Activated CD8-positive, alpha-beta memory T cell treated with anti-CD3 and anti-CD28 coated beads for 1 hour (primary cell): ENCODE measurements at places on chromosomes 16 and 17.

GRCh38 chr17:16443511-16444257, 28.3 kb downstream of the TRPV2 start:
- DNase-seq = no peak

DNA sequence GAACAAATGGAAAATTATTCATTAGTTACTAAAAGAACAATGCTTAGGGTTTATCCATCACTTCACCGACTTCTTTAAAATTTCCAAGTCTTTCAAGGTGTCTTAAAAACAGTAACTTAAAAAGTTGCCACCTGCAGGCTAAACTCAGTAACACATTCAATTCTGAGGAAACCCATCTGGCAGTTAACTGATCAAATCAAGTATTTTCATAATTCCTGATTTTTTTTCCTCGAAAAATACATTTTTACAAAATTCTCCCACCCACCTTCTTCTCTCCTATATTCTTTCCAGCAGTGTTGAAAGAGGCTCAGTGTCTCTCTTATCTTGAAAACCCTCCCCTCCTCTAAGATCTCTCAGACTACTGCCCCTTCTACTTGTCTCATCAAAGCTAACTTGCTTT, 29.9 kb downstream of the PARN start:
- no peak for DNase-seq

GRCh38 chr17:62793919-62794665, 14.0 kb downstream of the MARCHF10 start:
- no peak for DNase-seq

DNA sequence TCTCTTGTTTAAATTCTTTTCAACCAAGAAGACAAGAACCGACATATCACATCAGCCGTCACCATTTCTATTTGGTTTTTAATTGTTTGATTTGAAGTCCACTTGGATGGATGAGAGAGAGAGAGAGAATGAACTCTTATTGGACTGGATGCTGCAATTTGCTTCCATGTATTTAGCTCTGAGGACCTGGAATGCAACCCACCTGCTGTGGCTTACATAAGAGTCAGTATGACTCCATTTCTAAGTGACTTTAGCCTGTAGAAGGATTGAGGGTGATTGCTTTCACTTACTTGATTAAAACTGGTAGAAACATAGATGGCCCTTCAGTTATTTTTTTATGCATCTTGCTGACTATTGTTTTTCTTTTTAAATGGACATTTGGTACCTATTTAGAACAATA, 296.1 kb downstream of the CNTNAP4 start:
- no peak for DNase-seq

DNA sequence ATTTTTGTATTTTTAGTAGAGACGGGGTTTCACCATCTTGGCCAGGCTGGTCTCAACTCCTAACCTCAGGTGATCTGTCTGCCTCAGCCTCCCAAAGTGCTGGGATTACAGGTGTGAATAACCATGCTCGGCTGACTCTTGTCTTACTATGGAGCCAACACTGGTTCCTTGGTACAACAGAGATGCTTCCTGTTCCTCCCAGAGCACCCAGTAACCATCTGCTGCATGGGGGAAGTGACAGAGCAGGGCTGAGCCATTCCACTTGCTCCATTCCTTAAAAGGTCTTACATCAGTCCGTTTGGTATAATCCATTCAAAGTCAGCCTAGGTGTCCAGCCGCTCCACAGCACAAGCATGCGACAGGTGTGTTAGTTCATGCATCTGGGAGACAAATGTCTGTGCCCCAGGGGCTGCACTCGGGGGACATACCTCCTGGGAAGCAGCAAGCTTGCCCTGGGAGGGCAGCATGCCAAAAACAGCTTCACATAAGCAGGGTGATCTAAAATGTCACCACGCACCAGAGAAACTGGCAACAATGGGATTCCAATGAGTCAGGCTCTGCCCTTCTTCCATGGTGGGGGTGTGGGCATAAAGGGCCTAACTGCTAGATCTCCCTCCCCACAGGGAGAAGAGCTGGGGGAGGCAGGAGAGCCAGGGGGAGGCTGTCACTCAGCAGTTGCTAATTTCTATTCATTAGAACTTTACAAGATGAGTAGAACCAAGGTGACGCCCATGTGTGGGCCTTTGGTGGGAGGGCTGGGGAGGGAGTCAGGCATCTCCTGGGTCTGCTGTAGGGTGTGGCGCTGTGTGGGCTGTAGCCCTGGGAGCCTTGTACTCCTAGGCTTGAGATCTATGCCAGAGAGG, 35.5 kb downstream of the PIPOX start:
- no peak for DNase-seq

DNA sequence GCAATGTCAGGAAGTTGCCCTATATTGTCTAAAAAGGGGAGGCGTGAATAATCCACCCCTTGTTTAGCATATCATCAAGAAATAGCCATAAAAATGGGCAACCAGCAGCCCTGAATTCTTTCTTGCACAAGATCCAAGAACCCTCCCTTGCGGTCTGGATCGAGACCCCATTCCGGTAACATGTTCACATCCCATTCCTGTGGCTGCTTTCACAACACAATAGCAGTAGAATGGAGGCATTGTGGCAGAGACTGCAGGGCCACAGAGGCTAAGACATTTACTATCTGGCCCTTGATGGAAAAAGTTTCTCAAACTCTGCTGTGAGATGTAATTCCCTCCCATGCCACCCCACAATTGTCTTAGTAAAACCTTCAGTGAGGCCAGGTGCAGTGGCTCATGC, 73.2 kb downstream of the RMI2 start:
- DNase-seq = no peak

GRCh38 chr16:58120234-58120633, 8.9 kb downstream of the CFAP20 start:
- no peak for DNase-seq

DNA sequence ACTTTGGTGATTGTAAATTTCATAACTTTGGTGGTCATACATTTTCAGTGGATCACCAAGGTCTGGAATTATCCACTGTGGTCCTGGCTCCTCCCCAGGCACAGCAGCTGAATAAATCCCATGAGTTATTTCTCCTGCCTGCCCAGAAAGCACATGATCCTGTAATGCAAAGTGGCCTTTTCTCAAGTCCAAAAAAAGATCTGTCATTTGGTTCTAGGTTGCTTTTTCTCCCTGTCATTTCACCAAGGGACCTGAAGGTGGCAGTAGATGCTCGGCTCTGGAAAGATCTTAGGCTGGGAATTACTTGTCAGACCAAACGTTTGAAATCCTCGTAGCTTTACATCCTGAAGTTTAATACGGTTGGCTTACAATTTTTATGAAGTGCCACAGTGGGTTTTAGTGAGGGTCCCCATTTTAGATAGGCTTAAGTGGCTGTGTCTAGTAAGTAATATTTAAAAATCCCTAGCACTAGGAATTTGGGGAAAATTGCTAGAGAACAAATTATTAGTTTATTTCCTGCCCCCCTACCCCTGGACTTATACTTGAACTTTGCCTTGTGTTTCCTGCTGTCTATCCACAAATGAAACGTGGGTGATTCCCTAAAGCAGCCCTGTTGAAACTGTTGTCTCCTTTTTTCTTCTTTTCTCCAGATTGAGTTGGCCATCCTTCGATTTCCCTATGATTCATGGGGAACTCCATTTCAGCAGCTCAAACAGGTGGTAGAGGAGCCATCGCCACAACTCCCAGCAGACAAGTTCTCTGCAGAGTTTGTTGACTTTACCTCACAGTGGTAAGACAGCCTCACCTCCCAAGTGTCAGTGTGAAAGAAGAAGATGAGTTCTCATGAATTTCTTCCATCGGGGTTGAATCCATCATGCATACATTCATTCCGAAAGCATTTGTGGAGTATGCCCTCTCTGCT, 111.7 kb downstream of the MAP2K6 start:
- DNase-seq = no peak

DNA sequence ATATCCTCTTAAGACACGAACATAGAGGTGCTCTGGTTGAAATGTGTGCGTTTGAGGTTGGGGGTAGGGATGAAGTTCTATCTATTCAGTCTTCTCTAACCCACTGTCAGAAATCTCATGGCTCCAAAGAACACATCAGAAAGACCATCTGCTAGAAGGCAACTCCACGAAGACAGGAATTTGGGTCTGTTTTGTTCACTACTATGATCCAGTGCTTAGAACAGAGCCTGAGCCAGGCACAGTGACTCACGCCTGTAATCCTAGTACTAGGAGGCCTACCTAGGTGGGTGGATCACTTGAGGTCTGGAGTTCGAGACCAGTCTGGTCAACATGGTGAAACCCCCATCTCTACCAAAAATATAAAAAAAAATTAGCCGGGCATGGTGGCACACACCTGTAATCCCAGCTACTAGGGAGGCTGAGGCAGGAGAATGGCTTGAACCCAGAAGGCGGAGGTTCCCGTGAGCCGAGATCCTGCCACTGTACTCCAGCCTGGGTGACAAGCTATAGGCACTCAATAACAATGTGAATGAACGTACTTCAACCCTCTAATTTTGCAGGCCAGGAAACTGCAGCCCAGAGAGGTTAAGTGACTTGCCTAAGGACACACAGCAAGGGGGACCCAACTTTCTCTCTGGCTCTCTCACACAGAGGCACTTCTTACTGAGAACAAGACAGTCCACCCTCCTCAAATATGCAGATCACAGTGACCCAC, 2.3 kb downstream of the CASKIN2 start:
- no peak for DNase-seq

GRCh38 chr17:59785091-59785799, 77.8 kb downstream of the VMP1 start:
- no peak for DNase-seq

DNA sequence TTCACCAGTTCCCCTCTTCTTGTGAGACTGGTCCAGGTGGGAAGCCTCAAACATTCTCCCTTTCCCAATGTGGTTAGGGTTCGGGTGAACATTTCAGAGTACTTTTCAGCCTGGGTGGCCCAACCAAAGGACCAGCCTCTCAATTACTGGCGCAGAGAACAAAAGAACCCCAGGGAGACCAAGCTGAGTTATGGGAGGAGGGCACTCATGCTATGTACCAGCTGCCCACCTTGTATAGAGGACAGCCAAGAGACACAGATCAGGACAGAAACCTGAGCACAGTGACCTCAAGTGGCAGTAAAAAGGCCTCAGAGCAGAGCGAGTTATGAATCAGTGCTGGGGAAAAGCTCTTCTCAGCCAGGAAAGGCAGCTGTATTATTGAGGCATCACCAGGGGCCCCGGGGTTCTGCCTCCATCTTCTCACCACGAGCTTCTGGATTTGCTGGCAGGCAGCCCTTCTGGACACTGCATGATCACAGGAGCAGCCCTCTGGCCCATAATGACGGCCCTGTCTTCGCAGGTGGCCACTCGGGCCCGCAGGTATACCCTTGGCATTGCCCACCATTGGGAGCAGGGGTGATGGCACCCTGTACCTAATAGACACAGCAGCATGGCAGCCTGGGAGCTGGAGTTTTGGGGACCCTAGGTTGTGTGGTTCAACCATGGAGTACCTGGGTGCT, 3.8 kb downstream of the G6PC3 start:
- no peak for DNase-seq

- DNase-seq = no peak
Measured at GRCh38 chr17:10875984-10876555, 38.2 kb upstream of the PIRT start.

- no peak for DNase-seq
Measured at GRCh38 chr16:25868706-25869370, 177.1 kb downstream of the HS3ST4 start.

- DNase-seq = no peak
Measured at GRCh38 chr16:85553436-85554113, 59.5 kb upstream of the GSE1 start.

DNA sequence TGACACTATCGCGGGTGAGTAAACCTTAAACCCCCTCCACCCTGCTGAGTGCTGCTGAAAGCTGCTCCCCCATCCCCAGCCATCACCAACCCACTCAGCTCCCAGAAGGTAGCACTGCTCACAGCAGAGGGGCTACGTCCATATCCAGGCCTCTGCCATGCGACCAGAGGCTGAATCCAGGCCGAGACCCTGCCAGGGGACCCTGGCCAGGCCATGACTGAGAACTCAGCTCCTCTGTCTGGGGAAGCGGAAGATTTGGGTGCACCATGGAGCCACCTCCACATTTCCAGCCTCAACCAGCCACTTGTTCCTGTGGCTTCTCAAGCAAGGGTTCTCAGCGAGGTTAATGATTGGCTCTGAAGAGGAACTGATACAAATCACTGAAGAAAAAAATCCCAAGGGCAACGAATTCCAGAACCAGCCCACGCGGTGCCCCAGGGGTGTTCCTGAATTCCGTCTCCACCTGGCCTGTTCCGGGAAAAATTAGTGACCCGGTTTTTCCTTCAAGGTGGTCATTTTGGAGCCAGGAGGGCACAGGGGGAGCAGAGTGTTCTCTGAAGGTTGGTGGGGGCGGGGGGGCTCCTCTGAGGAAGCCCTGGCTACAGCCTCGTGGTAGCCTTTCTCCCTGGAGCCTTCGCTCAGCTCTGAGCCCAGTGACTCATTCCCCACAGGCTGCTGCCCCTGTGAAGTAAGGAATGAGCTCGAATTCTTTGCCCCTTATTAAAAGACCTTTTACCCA, 9.3 kb upstream of the SLC16A5 start:
- no peak for DNase-seq

DNA sequence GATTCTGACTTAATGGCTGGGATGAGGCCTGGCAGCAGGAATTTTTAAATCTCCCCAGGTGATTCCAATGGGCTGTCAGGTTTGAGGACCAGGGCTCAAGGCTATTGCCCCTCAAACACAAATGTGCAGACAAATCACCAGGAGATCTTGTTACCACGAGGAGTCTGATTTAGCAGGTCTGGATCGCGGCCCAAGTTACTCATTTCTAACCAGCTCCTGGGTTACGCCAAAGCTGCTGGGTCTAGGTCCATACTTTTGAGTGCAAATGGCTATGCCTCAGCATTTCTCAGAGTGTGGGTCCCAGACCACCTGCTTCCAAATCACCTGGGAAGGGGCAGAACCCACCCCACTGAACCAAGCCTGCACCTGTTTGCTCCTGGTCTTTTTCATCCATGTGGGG, 33.1 kb downstream of the CNGB1 start:
- no peak for DNase-seq
